ENCODE measurements at places on chromosomes 16 and 17.

GRCh38 chr17:65674246-65675045 is 113.0 kb upstream of the AXIN2 start:
- no peak for DNase-seq

DNA sequence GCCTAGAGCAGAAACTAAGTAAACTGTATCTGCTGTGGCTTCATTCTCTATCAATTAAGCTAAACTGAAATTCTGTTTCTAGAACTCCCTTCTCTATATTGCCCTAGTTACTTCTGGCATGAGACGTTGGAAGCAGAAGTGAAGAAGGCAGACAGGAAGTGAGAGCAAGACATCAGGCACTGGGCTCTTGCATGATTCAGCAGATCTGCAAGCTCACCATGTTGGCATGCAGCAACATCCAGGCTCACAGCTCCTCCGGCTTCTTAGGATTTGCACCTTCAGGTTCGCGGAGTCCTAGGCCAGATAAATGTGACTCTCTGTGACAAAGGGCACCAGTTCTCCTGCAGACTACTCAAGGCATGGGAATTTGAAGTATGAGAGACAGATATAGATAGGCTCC is 148.3 kb downstream of the CDH8 start:
- DNase-seq, result no peak

- DNase-seq, result no peak
Measured at GRCh38 chr16:57572978-57573728, 30.7 kb downstream of the ADGRG5 start.

- peak; percentile 75 for DNase-seq
Measured at GRCh38 chr16:68396481-68396880, 51.8 kb downstream of the SMPD3 start.

DNA sequence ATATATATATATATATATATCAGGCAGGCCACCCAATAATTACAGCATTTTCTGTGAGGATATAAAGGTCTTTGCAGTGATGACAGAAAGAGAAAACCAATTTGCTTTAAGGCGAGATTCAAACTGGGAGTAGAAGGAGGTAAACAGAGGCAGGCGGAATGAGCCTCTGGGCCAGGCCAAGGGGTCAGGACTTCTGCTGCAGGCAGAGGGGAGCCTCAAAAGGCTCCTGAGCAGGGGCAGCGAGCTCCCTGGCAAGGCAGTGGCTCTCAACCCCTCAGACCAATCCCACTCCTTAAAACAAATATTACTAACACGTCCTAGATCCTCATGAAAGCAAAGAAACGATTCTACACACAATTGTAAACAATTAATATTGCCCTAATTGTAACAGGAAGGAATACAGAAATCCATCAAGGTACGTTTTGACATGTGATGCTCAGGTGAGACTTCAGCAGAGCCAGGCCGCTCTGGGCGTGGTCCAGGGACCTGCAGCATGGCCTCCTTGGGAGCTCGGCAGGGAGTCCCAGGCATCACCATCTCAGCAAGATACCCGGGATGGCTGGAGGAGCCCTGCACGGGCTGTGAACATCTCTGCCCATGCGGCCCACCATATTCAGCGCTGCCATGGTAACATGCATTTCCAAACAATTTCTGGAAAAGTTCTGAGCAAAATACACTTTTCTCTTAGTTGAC is 18.4 kb downstream of the FBXO31 start:
- DNase-seq, result no peak

DNA sequence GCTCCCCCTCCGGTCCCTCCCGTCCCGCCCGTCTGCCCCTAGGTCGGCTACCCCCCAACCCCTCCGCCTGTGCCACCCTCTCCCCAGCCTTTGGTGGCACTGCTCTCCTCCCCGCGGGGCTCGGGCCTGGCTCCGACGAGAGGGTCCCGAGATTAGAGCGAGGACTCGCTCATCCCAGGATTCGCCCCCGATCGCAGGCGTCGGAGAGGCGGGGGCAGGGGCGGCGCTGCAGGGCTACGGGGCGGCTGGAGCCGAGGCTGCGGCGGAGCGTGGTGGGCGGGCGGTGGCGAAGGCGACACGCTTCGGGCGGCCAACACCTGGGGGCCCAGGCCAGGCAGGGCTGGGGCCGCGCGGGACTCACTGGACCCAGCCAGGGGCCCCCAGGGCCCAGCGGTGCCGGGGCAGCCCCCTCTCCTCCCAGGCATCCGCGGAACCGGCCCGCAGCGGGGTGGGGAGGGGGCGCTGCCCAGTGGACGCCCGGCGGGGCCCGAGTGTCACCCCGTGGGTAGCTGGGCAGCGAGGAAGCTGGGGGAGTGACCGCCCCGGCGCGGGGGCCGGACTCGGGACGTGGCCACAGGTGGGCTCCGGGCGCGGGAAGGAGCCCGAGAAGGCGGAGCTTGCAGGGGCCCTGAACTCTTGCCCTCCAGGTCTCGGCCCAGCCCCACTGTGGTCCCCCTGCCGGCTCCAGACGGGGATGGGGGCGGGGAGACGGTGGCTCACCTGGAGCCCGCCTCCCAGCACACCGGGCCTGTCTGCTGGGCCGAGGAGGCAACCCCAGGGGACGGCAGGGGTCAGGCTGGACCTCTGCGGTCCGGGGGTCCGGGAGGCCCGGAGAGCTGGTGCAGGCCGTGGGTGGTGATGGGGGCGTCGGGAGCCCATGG is 1.5 kb downstream of the MGAT5B start:
- no peak for DNase-seq

GRCh38 chr16:65044873-65045272 is 77.0 kb downstream of the CDH11 start:
- no peak for DNase-seq

DNA sequence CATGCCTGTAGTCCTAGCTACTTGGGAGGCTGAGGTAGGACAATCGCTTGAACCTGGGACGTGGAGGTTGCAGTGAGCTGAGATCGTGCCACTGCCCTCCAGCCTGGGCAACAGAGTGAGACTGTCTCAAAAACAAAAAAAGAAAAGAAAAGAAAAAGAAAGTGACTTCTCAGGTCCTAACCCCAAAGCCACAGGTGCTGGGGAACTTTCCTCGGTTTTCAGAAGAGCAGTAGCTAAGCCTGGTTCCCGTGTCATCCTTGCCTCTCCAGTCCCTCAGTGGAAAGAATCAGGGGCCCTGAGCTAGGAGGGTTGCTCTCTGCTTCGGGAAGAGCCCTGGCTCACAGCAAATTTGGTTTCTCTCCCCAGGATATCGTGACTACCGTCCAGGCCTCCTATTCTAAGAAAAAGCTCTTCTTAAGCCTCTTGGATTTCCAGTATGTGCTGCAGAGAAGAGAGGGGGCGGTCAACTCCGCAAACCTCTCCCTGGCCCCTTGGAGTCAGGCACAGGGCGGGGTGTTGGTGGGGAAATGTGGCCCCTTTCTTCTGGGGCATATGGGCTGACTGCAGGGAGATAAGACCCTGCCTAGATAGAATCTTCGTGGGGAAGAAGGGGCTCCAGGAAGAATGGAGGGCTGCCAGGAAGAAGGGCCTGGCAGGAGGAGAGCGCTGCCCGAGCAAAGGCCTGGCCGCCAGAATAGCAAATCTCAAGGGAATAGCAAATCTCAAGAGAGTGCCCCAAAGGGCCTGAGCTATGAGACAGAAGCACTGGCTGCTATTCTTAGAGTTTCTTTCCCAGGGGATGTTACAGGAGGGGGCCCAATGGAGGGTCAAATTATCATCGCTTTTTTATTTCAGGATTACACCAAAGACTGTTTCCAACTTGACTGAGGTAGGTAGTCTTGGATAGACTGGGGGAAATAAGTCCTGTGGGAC is 8.3 kb upstream of the NLRC5 start:
- DNase-seq, result no peak

Measured in CD4-positive, alpha-beta T cell treated with Interleukin-2 at 100 ng/mL for 4 hours (primary cell).